DMS79 treated with DMSO at 0.1 percent for 48 hours (cell line): ENCODE measurements at places on chromosomes 11 and 22.

GRCh38 chr11:27024865-27025264 lies 15.8 kb upstream of the BBOX1 start:
- DNase-seq: no peak

- DNase-seq: no peak
These were observed 100.6 kb upstream of the HSD17B12 start for GRCh38 chr11:43579919-43580276.

DNA sequence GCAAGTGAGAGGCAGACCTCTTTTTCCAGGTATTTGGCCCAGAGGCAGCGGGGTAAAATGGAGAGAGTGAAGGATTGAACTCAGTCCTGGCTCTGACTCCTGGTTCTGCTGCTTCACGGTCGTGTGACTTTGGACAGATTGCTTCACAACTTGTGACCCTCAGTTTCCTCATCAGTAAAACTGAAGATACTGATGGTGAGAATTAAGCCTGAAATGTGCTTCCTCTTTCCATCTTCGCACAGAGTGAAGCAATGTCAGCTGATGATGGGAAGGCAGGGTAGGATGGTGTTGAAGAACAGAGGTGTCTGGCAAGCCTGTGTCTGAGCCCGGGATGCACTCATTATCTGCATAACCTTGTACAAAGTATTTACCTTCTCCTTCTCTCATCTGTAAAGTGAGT lies 59.0 kb downstream of the UBASH3B start:
- no peak for DNase-seq

- no peak for DNase-seq
These were observed 168.9 kb downstream of the MIAT start for GRCh38 chr22:26825960-26826935.

DNA sequence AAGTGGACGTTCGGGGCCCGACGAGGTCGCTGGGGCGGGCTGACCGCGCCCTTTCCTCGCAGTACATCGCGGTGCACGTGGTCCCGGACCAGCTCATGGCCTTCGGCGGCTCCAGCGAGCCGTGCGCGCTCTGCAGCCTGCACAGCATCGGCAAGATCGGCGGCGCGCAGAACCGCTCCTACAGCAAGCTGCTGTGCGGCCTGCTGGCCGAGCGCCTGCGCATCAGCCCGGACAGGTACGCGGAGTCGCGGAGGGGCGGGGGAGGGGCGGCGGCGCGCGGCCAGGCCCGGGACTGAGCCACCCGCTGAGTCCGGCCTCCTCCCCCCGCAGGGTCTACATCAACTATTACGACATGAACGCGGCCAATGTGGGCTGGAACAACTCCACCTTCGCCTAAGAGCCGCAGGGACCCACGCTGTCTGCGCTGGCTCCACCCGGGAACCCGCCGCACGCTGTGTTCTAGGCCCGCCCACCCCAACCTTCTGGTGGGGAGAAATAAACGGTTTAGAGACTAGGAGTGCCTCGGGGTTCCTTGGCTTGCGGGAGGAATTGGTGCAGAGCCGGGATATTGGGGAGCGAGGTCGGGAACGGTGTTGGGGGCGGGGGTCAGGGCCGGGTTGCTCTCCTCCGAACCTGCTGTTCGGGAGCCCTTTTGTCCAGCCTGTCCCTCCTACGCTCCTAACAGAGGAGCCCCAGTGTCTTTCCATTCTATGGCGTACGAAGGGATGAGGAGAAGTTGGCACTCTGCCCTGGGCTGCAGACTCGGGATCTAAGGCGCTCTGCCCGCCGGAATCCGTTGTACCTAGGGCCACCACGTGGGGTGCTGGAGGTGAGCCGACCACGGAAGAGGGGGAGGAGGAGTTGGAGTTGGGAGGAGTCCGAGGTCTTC lies 771 bp downstream of the MIF start:
- peak; percentile 21 for DNase-seq

DNA sequence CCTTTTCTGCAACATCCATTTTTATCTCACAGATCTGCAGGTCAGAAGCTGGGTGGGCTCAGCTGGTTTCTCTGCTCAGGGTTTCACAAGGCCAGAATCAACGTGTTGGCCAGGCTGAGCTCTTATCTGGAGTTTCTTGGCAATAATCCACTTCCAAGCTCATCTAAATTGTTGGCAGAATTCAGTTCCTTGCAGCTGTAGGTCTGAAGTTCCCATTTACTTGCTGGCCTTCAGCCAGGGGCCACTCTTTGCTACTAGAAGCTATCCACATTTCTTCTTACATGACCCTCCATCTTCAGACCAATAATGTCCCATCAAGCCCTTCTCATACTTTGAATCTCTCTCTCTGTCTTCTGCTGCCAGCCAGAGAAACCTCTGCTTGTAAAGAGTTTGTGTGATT lies 103.5 kb downstream of the WNT11 start:
- DNase-seq: peak; percentile 96

- no peak for DNase-seq
These were observed 470.5 kb upstream of the CADM1 start for GRCh38 chr11:115974703-115975102.

DNA sequence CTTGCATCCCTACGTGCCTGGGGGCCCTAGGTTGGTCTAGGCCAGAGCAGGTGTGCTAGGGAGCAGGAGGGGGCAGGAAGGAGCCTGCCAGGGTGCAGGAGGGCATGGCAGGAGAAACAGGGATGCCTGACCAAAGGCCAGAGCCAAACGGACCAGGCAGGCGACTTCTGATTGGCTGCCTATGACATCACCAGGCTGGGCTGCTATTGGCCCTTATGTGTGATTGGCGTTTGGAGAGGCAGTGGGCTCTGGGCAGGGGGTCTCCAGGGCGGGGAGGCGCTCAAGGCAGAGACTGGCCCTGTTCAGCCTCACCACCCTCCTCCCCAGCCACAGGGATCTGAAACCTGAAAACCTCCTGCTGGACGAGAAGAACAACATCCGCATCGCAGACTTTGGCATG lies 44.4 kb downstream of the MOB2 start:
- no peak for DNase-seq
